ENCODE measurements at places on chromosomes 11 and 22.

GRCh38 chr11:9905501-9905951 lies 241.6 kb downstream of the SWAP70 start:
- no peak for DNase-seq

DNA sequence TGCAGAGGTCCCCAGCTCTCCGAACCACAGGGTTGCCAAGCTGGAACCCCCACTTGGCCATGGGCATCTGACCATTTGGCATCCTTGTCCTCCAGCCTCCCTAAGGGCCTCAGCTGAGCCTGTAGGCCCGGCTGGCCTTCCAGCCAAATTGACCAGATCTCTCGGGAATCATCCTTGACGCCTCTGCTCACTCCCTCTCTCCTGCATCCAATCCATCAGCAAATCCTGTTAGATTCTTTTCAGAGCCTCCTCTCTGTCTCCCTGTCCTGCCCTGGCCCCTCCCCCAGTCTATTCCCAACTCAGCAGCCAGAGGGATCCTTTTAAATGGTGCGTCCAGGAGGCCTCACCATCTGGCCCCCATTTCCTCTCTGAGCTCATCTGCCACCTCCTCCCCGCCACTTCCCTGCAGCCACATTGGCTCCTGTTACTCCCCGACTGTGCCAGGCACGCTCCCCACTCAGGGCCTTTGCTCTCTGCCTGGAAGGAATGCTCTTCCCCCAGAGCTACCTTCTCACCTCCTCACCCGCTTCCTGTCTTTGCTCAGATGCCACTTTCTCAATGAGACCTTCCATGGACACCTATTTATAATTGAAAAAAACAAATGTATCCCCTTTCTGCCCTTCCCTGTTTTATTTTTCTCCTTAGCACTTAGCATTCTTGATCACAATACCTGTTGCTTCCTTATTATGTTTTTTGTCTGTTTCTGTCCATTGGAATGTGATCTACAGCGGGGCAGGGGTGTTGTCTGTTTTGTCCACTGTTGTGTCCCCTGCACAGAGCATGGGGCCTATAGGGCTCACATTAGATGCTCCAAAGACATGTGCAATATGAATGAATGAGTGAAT lies 78.1 kb downstream of the NFAM1 start:
- no peak for DNase-seq

DNA sequence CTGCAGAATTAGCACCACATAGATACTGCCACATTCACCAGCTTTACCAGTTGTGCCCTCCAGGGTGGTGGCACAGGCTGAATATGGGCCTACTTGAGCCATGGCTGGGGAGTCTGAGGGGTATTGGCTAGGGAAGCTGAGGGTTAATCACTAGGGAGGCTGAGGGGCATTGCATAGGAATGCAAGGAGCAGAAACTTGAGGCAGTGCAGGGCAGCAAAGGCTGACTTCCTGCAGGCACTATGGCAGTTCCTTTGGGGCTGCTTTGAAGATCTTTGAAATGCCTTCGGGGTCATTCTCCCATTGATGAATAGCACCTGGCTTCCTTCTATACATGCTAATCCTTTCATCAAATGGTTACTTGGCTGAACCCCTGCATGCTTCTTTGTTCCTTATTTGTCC lies 171.5 kb downstream of the RCN1 start:
- no peak for DNase-seq

DNA sequence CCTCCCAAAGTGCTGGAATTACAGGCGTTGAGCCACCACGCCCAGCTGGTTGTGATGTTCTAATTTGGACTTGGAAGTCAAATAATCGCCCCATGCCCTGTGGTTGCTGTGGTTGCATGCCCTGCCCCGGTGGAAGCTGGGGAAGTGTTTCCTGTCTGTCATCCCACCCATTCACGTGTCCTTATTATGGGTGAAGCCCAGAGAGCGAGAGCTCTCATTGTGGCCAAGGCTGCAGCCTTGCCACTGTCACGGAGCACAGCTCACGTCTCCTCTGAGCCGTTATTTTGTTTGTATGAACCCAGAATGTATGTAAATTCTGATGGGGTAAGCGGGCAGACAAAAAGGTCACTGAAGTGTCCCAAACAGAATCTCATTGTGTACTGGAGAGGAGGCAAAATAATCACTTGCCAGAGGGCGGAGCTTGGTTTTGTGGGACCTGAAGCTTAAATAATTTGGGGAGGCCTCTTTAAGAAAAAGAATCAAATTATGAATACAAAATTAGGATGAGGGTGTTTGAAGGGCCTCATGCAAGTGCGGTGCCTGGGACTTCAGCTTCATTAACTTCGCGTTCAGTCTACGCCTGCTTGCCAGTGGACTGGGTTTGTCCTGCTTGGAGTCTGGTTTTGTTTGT lies 25.8 kb upstream of the TREH start:
- DNase-seq: peak; percentile 64

DNA sequence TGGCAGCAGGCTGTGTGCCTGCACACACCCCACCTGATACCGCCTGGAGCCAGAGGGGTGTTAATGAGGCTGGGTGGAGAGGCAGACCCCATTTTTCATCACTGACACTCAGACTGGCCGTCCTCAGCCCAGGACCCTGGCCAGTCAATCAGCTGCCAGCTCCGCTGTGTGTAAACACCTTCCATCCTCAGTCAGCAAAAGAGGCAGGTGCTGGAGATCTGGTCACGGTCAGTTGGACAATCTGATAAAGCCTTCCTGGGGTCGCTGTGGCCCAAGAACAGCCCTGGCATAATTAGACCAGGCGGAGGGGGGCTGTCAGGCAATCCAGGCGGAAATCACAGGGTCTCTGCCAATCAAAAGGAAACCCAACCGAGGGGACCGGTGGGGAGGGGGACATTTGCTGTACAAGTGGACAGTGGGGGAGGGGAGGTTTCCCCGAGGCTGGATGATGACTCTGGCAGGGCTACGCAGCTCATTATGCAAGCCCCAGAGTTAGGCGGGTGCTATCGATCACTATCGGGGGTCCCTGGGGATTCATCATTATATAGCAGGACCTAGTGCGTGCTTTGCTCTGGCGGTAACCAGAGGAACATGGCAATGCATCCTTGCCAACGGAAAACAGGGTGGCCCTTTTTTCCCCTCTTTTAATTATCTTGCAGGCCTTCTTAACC lies 72.9 kb downstream of the ABTB2 start:
- no peak for DNase-seq

GRCh38 chr11:3202759-3203158 lies 15.9 kb downstream of the MRGPRG start:
- DNase-seq: no peak

DNA sequence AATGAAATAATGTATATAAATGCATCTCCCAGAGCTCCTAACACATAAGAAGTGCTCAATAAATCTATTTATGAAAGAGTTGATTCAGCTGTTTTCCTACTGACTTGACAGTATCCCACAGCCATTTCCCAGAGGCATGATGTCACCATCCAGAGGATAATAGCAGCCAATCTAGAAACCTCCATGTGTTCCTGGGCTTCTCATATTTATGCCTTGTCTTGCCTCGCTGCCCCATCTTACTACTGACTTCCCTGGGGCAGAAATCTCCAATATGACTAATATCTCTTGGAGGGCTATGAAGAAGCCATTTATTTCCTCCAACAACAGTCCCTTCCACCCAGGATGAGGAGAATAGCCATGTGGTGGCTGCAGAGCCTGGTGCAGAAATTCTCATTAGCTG lies 115.4 kb upstream of the NAV2 start:
- DNase-seq: no peak

DNA sequence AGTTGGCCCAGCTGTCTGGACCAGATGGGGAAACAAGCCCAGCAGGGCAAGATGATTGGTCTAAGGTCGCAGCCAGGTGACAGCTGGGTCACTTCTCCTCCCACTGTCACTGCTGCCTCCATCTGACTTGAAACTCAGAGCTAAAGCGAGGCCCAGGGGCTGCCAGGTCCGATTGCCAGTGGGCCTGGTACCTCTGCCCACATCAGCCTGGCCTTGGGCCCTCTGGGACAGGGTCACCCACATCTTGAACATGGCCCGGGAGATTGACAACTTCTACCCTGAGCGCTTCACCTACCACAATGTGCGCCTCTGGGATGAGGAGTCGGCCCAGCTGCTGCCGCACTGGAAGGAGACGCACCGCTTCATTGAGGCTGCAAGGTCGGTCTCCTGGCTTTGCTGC lies 5.8 kb downstream of the SSH3 start:
- DNase-seq: no peak

GRCh38 chr11:115042002-115042401 lies 363.7 kb downstream of the NXPE2 start:
- DNase-seq: no peak

- peak; percentile 60 for DNase-seq
Observed at GRCh38 chr11:130037058-130037457, 32.6 kb upstream of the APLP2 start.

Data from suppressor macrophage treated with lipopolysaccharide for 4 hours (primary cell).